NCI-H1694 treated with DMSO at 0.1 percent for 48 hours (cell line): ENCODE measurements at places on chromosomes 5 and 9.
A peak's percentile ranks its signal among the peaks of the same experiment; 100 is the strongest.

DNA sequence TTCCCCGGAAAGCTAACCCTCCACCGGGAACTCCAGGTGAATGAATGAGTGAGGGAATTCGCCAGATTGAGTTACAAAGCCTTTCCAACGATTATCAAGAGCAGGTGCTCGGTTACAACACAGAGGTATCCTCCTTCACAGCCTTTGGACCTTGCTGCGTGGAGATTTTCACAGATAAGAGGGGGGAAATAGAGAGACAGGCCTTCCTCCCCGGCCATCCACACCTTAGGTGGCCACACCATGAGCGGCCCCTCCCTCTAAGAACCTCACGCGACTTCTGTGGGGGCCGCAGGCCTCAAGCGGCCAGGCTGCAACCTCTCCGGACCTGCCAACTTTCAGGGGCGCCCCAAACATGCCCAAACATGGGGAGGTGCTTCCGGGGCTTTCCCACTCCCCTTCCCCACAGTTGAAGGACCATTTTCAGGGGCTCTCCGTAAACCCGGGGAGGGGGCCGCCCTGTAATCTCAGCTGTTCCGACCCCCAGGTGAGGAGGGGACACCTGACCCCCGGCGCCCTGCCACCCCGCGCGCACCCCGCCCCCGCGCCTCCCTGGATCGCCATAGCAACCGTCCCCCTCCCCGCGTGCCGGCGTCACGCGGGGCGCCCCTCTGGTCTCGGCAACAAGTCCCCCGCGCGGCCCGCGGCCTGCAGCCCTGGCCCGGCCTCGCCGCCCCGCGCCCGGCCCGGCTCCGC is 603 bp downstream of the DENND1A start:
- no peak for DNase-seq

DNA sequence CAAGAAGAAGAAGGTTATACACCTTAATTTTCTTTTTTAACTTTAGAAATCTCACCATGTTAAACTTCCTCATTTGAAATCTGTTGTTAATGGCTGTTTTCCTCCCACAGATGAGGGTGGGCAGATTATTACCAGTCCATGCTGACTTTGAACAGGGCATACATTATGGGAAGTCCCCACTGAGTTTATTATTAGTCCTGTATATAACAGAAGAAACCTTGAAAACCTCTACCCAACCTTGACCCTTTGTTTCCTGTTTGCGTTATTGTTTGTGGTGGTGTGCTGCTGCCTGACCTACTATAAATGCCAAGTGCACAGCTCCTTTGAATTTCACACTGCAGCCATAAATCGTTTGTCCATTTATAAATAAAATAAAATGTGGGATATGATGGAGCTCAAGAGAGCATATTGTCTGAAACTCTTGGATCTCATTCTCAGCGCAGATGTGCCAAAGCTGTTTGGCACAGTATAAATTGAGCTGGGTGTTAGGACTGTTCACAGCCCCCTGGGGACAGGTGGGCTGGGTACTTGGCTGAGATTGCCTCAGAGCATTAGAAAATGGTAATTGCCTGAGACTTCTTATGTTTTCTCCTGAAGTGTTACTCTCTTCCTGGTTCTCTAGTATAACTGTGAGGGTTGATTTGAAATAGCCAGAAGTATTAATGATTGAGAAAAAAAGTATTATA is 139.6 kb downstream of the SPATA31D1 start:
- peak; percentile 73 for DNase-seq

DNA sequence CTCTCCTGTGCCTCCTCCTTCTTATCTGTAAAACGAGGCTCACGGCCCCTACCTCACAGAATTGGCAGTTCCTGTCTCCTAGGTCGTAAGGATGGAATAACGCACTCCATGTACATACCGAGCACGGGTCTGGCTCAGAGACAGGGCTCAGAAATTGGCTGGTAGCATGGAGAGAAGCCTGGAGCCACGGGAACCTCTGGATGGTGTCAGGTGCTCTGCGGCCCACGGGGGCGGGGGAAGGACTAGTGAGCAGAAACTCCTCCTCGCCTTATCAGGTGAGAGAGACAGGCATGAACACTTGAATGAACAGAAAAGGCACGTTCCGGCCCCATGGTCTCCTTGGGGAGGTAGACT is 15.4 kb upstream of the C5orf47 start:
- no peak for DNase-seq

GRCh38 chr5:143229896-143230675 is 173.4 kb downstream of the NR3C1 start:
- DNase-seq, result peak; percentile 52

- DNase-seq, result no peak
Measured at GRCh38 chr5:60718166-60718892, 18.4 kb upstream of the DEPDC1B start.
